ENCODE measurements at places on chromosomes 1 and 21.

- H3K27ac ChIP-seq, result no peak overlapping the region
- H3K4me3 ChIP-seq, result no peak overlapping the region
- H3K36me3 ChIP-seq, result no peaks in the 10 kb centered on the region
- H3K4me1 ChIP-seq, result peaks cover 11% of the 10 kb centered on the region
- no peak for DNase-seq
- no peaks in the 10 kb centered on the region for H3K27me3 ChIP-seq
These were observed 87.2 kb upstream of the CHODL start for GRCh38 chr21:18157406-18157805.

- no peak overlapping the region for H3K27ac ChIP-seq
- no peak for DNase-seq
- peaks cover 7% of the 10 kb centered on the region for H3K4me1 ChIP-seq
These were observed 69.7 kb downstream of the NFIA start for GRCh38 chr1:61152066-61152465.

GRCh38 chr1:240559781-240560180 lies 52.2 kb downstream of the GREM2 start:
- no peaks in the 10 kb centered on the region for H3K27me3 ChIP-seq
- H3K27ac ChIP-seq, result no peak overlapping the region
- no peak for DNase-seq
- peaks cover 4% of the 10 kb centered on the region for H3K4me1 ChIP-seq

- H3K4me1 ChIP-seq, result no peaks in the 10 kb centered on the region
- DNase-seq, result no peak
- H3K36me3 ChIP-seq, result no peaks in the 10 kb centered on the region
- no peaks in the 10 kb centered on the region for H3K27me3 ChIP-seq
These were observed 57.9 kb upstream of the IRF2BP2 start for GRCh38 chr1:234667600-234668576.

DNA sequence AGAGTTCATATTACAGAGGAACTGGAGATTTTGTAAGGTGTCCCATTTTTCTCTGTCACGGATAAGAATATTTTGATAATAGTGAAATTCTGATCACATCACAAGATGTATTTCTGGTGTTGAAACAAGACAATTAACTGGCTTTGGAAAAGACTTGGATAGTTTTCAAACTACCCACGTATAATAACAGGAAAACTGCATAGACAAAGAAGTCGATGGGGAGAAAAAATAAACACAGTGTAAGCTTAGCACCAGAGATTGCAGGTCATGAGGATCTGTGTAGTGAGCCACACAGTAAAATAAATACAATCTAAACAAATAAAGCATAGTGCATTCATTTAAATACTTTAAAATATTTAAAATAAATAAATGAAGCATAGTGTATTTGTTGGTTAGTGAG lies 452.3 kb upstream of the ADAMTS5 start:
- H3K27me3 ChIP-seq, result no peaks in the 10 kb centered on the region
- DNase-seq, result no peak
- H3K4me3 ChIP-seq, result no peak overlapping the region
- H3K36me3 ChIP-seq, result no peaks in the 10 kb centered on the region
- 0 out of 2 replicates have a peak, but pooled peaks cover 2% of the 10 kb centered on the region for H3K4me1 ChIP-seq

GRCh38 chr21:38628349-38628748 lies 130.1 kb upstream of the ERG start:
- H3K27me3 ChIP-seq, result no peaks in the 10 kb centered on the region
- no peaks in the 10 kb centered on the region for H3K4me1 ChIP-seq
- H3K4me3 ChIP-seq, result no peak overlapping the region
- no peak overlapping the region for H3K27ac ChIP-seq
- no peaks in the 10 kb centered on the region for H3K36me3 ChIP-seq

GRCh38 chr21:46540087-46540710 lies 64.7 kb downstream of the S100B start:
- H3K4me3 ChIP-seq, result no peak overlapping the region
- no peak overlapping the region for H3K27ac ChIP-seq
- peaks cover 17% of the 10 kb centered on the region for H3K36me3 ChIP-seq
- no peaks in the 10 kb centered on the region for H3K27me3 ChIP-seq

GRCh38 chr1:81550753-81551152 lies 250.0 kb upstream of the ADGRL2 start:
- no peaks in the 10 kb centered on the region for H3K36me3 ChIP-seq
- no peak overlapping the region for H3K4me3 ChIP-seq
- no peaks in the 10 kb centered on the region for H3K4me1 ChIP-seq

DNA sequence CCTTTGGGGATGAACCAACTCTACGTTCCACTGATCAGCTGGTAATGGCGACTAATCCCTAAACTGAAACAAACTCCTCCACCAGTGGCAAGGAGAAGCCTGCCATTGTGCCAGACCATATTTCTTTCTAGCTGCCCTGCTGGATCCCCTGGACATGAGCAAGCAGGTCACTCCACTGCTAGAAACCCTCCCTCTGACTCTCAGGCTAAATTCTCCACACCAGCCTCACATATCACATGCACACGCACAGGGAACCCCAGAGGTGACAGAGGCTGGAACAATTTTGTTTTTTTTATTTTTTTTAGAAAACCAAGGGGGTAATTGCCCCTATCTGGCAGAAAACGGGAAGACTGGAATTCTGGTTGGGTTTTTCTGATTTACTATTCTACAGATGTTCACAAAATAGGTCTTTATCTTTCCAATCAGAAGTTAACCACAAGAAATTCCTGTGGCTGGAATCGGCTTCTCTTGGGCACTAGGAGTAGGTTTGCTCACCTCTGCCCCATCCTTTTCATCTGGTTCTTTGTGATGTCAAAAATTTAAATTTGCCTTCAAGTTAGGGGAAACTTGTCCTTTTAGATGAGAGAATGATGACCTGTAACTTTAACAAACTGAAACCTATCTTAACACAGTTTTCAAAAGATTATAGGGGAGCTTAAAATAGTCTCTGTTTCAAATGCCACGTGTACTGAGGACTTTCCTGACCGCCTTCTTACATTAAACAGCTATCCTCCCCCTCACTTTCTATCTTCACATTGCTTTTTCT lies 258.1 kb downstream of the SDCCAG8 start:
- no peak overlapping the region for H3K27ac ChIP-seq
- H3K4me3 ChIP-seq, result no peak overlapping the region
- H3K36me3 ChIP-seq, result peaks cover 9% of the 10 kb centered on the region
- DNase-seq, result peak; percentile 62
- peaks cover 11% of the 10 kb centered on the region for H3K4me1 ChIP-seq

DNA sequence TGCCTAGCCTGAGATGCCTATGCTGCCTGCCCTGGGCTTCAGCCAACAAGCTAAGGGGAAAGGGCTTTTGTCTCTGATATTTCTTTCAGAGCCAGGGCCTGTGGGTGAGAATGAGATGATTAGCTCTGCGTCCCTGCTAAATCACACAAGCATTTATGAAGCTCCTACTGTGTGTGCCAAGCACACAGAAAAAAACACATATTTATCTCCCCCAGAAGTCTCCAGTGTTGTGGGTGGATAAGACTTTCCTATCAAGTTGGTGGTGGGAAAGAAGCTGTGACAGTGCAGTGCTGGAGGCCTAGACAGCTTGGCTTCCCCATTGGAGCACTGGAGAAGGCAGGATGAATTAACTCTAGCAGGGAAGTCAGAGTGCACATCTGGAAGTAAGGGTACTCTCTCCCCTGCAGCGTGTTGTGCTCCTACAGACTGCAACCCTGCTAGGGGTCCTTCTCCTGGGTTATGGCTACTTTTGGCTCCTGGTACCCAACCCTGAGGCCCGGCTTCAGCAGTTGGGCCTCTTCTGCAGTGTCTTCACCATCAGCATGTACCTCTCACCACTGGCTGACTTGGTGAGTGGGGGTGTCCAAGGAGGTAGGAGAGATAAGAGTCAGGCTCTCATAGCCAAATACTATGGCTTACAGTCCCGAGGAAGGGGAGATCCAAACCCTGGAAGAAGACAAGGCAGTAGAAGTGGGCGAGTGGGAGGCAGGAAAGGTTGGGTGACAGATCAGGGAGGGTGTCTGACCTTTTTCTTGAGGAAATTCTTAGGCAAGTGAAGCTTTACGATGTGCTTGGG lies 1.7 kb downstream of the SLC50A1 start:
- H3K27me3 ChIP-seq, result no peaks in the 10 kb centered on the region
- no peak overlapping the region for H3K27ac ChIP-seq
- H3K36me3 ChIP-seq, result no peaks in the 10 kb centered on the region
- no peak overlapping the region for H3K4me3 ChIP-seq
- no peak for DNase-seq
- no peaks in the 10 kb centered on the region for H3K4me1 ChIP-seq

DNA sequence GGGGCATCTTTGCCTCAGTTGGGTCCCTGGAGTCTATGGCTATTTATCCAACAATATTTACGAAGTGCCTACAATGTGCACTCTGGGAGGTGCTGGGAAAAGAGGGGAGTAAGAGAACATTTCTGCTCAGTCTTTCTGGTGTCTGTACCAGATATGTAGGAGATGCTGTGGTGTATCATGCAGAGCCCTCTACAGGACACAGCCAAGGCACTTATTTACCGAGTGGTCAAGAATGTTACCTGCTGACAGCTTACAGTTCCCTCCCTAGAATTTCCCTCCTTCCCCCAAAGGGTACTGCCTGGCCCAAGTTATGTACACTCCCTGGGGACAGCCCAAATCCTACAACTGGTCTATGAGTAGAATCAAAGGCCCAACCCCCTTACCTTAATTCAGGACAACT lies 177.7 kb downstream of the C1orf94 start:
- DNase-seq, result no peak
- H3K36me3 ChIP-seq, result no peaks in the 10 kb centered on the region
- peaks cover 20% of the 10 kb centered on the region for H3K27me3 ChIP-seq
- no peak overlapping the region for H3K27ac ChIP-seq

GRCh38 chr21:43323244-43324005 lies 103.5 kb downstream of the SIK1 start:
- no peaks in the 10 kb centered on the region for H3K36me3 ChIP-seq
- H3K27ac ChIP-seq, result no peak overlapping the region
- no peak for DNase-seq
- H3K27me3 ChIP-seq, result no peaks in the 10 kb centered on the region

GRCh38 chr21:28877318-28877884 lies 115.3 kb downstream of the LTN1 start:
- no peak overlapping the region for H3K27ac ChIP-seq
- no peaks in the 10 kb centered on the region for H3K4me1 ChIP-seq
- DNase-seq, result no peak
- peaks cover 7% of the 10 kb centered on the region for H3K36me3 ChIP-seq
- H3K27me3 ChIP-seq, result no peaks in the 10 kb centered on the region
- H3K4me3 ChIP-seq, result no peak overlapping the region
